Right atrium auricular region (tissue), 2 donors: ENCODE measurements at places on chromosomes 1 and 21. TPM values are rescaled to one million over a fixed set of nuclear protein-coding genes. Genes with fewer than 3 reads are reported as not detected.

HMGCS2 gene
- 12.4 TPM for total RNA-seq

ANKRD65 gene
- 2.4 TPM for total RNA-seq

GRCh38 chr21:46051379-46051770 is 46.5 kb upstream of the COL6A2 start:
- peak; percentile 52 for DNase-seq

DNA sequence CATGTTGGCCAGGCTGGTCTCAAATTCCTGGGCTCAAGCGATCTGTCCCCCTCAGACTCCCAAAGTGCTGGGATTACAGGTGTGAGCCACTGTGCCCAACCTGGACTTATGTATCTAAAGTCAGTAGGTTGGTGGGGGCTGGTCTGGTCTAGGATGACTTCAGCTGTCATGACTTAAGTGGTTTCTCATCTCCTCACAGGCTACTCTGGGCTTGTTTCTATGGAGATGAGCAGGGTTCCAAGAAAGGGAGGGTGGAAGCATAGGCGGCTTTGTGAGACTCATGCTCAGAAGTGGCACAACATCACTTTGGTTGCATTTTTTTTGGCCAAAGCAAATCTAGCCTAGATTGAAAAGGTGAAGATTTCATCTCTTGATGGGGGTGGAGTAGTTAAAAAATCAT is 115.9 kb upstream of the IVNS1ABP start:
- DNase-seq: no peak

DNA sequence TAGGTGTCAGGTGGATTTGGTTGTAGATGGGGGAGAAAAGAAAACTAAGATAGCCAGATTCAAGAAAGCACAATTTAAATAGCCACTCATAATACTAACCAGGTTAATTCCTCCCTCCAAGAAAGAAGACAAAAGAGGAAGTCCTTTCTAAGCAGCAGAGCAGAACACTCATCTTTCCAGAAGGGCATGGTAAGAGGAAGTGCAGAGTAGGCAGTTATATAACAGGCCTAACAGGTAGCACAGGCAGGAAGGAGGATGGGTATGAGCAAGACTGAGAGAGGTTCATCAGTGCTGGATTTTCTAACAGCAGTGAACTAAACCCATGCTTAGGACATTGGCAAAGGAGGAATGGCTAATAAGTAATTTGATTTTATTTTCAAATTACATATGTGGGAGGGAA is 517.5 kb downstream of the PLPP3 start:
- no peak for DNase-seq
